ENCODE measurements at places on chromosomes 4 and X.

DNA sequence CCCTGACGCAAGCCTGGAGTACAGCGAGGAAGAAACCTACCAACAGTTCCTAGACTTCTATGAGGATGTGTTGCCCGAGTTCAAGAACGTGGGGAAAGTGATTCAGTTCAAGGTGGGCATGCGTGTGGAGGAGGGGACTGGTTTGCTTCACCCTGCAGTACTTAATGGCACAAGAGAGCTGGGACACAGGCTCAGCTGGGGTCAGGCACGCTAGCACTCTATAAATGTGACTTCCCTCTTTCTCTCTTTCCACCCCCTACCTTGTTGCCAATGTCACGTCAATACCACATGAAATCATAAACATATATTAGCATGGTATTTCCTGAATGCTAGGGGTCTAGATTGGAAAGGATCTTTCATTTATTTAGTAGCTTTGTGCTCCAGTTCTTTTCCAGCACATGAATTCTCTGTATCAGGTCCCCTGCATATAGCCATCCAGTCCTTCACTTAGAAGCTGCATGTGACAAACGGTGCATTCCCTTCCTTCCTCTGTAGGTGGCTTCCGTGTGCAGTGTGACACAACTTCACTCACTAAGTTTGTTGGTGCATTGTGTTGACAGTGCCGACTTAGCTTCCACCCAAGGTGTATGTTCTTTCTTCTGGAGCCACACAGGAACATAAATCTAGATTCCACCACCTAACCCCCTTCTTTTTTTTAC is 25.6 kb downstream of the ZRSR2 start:
- no peak for DNase-seq

DNA sequence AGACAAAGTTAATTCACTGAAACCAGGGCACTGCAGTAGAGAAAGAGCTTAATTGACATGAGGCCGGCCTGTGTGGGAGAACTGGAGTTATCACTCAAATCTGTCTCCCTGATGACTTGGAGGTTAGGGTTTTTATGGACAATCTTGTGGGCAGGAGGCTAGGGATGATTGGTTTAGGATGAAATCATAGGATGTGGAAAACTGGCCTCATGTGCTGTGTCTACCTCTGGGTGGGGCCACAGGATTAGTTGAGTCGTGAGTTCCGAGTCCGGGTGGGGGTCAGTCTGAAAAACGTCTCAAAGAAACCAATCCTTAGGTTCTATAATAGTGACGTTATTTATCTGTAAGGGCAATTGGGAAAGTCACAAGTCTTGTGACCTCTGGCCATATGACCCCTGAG is 68.1 kb downstream of the UCHL1 start:
- DNase-seq, result no peak

- DNase-seq, result no peak
Observed at GRCh38 chrX:107448625-107448997, 841 bp upstream of the FRMPD3 start.

DNA sequence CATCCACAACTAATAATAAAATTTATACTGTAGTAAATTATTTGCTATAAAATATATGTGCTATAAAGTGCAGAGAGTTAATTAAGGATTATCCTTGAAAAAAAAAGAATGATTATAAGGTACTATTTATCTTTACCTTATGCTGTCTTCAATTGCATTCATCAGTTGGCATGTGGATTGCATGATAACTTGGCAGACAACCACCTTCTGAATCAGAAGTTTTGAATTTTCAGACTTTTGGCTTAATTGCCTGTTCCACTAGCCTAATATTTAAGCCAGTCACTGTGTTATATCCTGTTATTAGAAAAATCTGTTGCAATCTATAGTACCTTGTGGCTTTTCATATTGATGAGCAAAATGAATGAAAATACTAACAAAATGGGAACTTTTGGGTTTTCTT is 1040.3 kb upstream of the PCDH10 start:
- peak; percentile 6 for DNase-seq

GRCh38 chrX:43165343-43165920 is 387.5 kb upstream of the PPP1R2C start:
- no peak for DNase-seq

DNA sequence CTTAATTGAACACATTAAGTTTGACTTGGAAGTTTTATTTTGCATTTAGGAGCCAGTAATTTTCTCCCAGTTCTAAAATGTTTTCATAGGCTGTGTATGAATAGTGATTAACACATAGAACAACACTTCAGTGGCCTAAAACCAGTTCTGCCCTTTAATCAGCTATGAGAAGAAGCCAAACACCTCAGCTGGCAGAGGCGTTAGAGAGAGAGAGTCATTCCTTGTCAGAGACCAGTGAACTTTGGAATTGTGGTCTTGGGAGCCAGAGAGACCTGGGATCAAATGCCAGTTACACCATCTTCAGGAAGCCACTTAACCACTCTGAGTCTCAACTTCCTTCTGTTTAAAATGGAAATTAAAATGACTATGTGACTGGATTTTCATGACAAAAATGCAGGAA is 39.3 kb upstream of the PRPS2 start:
- no peak for DNase-seq

DNA sequence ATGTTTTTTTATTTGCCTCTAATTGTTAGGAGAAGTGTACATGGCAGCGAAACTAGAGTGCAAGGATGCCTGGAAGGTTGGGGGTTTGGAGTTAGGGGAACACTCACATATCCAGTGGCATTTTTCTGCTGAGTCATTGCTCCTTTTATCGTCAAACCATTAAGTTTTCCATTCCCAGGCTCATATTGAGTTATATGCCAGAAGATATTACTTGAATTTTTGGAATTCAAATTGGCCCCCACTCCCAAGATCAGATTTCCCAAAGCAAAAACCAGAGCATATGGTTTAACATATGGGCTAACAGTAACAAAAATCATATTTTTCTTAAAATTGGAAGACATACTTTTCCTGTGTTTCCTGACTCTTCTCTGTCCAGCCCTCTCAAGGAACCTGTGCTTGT is 152.7 kb downstream of the FSTL5 start:
- DNase-seq, result no peak

DNA sequence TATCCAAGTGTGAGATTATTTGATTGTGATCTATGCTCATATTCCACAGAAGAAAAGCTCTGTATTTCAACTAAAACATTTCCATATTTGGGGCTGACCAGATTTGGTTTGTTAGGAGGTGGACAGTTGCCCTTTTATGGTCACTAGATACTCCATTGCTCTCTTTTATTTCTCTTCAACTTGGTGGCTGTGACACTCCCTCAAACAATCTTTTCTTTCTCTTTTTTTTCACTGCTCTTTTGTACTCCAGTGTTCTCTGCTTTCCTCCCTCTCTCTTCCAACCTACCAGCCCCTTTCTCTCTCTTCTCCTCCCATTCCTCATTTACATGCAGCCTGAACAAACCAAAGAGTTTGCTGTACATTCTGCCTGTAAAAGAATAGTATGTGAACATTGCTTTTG is 48.8 kb downstream of the RBPJ start:
- no peak for DNase-seq

DNA sequence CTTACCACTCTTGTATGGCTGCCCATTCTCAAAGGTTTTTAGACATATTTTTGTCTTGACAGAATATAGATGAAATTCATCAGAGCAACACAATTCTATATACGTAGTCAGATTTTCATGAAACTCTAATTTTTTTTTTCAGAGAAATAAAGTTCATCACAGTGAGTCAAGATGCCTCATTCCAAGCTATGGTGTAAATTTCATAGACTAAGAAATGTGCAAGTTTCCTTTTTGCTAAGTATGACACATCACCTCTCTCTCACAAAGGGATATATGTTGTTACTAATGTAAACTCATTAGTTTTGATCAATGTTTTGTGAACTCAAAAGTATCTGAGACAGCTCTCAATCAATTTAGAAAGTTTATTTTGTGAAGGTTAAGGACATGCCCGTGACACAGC is 60.4 kb upstream of the ATXN3L start:
- DNase-seq, result no peak

DNA sequence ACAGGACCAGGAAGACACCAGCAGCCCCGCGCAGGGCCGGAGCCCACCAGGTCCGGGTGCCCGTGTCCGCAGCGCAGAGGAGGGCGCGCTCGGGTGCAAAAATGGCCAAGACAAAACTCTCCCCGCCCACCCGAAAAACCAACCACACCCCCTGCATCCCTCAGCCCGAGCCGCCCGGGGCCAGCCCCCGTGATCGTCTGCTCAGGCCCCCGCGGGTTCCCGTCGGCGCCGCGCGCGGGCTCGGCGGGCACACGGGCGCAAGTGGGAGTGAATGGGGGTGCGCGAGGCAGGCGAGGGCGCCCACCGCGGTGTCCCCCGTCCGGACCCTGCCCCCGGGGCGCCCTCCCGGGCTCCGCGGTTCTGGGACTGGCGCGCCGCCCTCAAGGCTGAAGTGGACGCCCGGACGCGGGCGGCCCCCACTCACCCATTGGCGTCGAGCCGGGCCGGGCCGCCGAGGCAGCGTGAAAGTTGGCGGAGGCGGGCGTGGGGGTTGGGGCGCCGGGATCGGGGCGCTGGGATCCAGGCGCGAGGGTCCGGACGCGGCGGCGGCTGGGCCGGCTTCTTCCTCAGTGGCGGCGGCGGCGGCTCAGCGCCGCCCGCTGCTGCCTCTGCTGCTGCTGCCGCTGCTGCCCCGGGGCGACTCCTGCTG is 393 bp downstream of the SH3KBP1 start:
- DNase-seq, result no peak
